ENCODE measurements at places on chromosomes 4 and X.
A peak's percentile ranks its signal among the peaks of the same experiment; 100 is the strongest.

DNA sequence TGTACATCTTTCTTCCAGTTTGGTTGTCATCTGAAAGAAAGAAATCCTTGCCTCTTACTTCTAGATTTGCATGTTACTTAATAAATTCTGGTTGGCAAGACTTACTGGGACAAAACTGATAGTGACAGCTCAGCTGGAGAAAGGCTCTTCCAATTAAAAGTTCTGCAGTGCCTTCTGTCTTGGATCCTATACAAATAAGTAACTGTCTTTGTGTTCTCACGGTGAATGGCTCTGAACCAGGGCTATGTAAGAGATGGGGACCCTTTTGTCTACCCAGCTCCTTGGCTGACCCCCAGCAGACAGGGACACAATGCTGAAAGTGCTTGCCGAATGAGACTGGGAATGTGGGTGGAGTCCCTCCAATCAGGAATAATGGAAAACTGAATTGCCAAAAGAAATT lies 89.5 kb downstream of the AASDH start:
- no peak for DNase-seq

DNA sequence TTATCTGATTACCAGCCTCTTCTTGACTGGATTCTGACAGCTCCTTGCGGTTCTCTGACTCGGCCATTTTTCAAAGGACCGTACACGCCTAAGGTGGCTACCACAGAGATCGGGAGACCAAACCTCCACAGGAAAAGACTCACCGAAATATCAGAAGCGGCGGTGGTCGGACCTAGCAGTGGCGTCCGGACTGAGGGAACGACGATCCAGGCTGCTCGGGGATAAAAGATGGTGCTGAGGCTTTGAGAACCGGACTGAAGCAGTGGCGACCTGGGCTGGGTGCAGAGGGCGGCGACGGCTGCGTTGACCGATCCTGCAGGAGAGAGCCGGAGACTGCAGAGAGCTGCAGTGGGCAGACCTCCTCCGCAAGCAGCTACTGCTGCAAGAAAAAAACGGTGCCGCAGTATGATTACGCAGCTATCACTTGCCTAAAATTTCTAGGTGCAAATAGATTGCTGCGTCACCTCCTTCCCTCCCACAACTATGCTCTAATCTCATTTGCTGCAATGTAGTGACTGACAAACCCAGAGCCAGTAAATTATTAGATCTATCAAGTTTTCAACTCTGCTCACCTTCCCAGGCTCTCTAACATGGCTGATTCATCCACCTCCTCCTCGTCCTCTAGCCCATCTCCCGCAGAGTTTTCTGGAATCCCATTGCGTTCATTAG lies at the start of gene NAP1L2:
Gene NAP1L2 (minus strand): TSS at position 426 of the 669 bp plus-strand sequence. CDS start 359 bp downstream, at position 67.
- peak; percentile 31 for DNase-seq

GRCh38 chr4:55183926-55184599 lies 58.7 kb upstream of the KDR start:
- DNase-seq = no peak

DNA sequence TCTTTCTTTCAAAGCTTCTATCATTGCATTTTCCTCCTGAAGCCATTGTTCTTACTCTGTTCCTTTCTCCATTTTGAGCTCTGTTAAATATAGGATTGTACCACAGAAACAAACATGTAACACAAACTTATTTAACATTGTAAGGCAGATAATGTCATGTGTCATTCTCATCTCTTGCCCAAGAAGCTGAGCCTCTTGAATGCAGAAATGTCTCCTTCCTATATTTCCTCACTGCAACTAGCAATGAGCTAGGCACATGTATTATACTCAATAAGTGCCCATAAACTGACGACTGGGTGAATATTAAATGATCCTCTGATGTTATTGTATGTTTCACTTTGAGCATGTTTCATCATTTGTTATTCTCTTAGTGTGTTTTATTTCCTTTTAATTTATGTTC lies 56.7 kb upstream of the SLC7A11 start:
- no peak for DNase-seq
